Activated CD4-positive, alpha-beta T cell treated with anti-CD3 and anti-CD28 coated beads, Interleukin-2, amount 50 U/mL, for 4 hours (primary cell): ENCODE measurements at places on chromosomes 1 and 21.

DNA sequence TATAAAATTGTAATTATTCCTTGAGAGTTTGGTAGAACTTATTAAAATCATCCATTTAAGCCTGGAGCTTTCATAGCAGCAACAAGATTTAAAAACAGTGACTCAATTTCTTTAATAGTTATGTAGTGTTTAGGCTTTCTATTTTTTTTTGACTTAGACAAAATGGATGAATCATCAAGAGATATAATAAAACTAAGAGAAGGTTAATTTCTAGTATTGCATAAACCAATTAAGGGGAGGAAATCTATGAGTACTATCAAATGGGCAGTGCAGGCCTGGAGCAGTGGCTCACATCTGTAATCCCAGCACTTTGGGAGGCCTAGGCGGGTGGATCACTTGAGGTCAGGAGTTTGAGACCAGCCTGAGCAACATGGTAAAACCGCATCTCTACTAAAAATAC, 416.3 kb upstream of the USP24 start:
- no peak for DNase-seq

- no peak for DNase-seq
Measured at GRCh38 chr1:81340239-81340638, 460.5 kb upstream of the ADGRL2 start.

DNA sequence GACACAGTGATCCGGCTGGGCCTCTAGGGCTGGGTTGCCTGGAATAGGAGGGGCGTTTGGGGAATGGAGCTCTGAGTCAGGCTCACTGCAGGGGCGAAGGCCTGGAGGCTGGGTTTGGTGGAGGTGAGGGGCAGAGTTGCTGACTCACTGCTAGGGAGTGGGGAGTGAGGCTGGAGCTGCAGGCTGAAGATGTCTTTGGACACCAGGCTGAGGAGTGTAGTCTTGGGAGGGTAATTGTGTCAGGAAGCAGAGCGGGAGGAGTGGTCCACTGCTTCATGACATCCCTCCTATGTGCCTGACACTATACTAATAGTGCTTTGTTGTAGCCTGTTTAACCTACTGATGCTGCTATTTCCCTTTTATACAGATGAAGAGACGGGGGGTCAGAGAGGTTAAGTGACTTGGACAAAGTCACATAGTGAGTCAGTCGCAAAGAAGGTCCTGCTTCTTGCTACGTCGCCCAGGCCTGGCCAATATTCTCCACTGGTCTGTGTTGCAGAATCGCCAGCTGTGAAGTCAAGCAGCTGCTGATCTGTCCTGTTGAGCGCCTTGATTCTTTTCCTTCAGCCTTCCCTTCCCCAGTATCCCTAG, 13.6 kb downstream of the ACTL8 start:
- DNase-seq: no peak

GRCh38 chr21:44792702-44793591, 8.7 kb downstream of the UBE2G2 start:
- DNase-seq: no peak

GRCh38 chr1:30524840-30525617, 198.4 kb downstream of the MATN1 start:
- DNase-seq: no peak
